Forelimb muscle (tissue), 1 donor: ENCODE measurements at places on chromosomes 6 and 20.

- DNase-seq, result no peak
Measured at GRCh38 chr20:21047981-21048380, 58.2 kb downstream of the LINC00237 start.

DNA sequence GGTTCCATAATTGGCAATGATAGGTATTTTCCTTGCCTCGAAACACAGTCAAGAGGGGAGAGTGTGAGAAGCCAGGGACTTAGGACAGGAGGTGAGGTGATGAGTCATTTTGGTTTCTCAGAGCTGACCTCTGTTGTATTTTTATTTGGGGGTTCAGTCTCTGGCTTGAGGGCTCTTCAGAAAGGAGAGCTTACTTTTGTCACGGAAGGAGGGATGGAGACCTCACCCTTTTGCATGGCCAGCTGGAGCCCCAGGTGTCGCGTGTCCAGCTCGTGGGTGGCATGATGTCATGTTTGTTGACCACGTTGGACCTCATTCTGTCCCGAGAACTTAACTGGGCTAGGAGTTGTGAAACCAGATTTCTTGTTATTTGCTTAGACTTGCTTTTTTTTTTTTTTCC is 293.9 kb downstream of the QKI start:
- no peak for DNase-seq

- no peak for DNase-seq
Measured at GRCh38 chr6:11876934-11877433, 98.4 kb upstream of the ADTRP start.

DNA sequence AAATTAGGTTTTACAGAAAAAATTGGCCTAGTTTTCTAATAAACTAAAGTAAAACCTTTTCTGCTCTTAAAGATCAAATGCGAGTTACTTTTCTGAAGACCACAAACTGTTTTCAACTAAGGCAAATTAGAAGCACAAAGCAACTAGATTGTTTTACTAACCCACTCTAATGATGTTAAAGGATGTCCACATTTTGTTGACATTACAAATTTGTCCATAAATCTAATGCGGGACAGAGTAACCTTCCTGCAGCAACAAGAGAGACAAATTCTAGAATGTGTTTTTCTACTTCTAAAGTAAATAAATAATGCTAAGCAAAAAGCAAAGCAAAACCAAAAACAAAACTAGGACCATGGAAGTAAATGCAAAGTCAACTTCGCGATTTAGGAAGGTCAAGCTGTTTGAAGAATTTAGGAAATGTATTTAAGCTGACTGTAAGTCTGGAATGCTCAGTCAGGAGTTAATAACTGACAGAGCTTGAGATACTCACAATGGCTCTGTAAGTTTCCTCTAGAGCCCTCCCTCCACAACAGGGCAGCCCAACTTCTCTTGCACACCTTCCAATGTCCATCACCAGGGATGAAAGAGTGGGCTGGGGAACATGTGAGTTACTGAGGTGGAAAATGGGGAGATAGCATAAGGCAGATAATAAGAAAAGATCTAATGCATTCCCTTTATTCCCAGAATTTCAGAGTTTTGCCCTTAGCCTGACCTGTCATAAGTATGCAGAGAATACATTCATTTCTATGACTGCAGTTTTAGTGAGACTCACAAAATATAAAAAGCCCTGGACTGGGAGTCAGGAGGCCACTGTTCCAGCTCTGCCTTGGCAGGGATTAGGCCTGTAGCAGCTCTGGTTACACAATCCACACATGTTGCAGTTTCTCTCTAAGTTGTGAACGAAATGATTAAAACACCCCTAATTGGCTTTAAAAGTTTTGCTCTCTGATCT is 158.8 kb downstream of the FOXA2 start:
- DNase-seq, result no peak

- no peak for DNase-seq
Measured at GRCh38 chr6:135183002-135183531, 2.0 kb downstream of the MYB start.

- DNase-seq, result no peak
Measured at GRCh38 chr6:37624121-37624520, 73.6 kb downstream of the MDGA1 start.

- DNase-seq, result no peak
Measured at GRCh38 chr6:166751051-166751595, 124.1 kb upstream of the RPS6KA2 start.

DNA sequence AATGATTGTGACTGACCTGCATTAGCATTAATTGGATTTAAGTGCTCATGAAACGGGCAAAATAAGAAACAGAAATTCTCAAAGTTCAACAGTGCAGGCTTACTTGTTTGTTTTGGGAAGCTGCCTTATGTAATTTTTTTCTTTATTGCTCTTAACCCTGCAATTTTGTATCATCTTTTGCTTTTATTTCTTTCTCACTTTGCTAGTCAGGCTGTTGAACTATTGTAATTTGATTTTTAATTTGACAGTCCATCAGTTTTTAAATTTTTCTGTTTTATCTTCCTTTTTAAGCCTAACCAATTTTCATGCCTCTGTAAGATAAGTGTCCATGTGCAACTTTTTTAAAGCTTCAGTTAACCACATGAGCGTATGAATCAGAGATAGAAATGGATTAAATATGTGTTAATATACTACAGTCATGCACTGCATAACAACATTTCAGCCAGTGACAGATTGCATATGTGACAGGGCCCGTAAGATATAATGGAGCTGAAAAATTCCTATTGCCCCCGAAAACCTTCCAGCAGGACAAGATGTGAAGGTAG is 44.6 kb downstream of the PEX7 start:
- DNase-seq, result no peak

GRCh38 chr6:1525364-1526038 is 84.2 kb upstream of the FOXC1 start:
- DNase-seq, result no peak

DNA sequence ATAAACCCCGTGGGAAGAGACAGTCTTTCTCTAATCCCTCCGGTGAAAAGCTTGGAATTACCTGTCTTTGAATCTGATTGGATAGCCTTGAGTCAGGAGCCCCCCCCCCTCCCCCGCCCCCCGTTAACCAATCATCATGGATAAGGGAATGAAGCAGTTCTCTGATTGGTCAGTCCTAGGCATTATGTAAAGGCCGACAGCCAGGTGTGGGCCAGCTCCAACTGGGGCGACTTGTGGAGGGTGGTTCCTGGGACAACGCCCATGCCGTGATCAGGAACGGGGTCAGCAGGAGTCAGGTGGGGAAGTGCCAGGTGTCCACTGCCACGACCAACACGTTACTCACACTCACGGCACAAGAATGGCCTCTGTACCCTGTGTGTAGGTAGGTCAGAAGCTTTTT is 406.8 kb upstream of the SULF2 start:
- no peak for DNase-seq

DNA sequence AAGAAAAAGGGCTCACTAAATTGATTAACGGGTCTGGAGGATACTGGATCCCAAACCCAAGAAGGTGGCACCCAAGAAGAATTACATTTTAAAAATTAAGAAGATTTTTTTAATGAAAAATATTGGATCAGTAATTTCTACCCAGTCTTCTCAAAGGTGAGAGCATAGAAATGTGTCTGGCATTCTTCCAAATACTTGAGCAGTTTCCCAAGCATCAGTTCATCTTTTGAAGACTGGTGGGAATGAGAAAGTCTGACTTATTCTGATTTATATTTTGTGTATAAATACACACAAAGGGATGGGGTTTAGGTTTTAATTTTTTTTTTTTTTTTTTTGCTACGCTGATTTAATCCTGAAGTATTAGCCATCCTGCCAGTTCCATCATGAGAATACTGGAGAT is 3.3 kb downstream of the MGME1 start:
- DNase-seq, result no peak

- DNase-seq, result no peak
Measured at GRCh38 chr6:128807577-128807976, 75.4 kb upstream of the LAMA2 start.
